ENCODE measurements at places on chromosomes 3 and 15.

- DNase-seq = no peak
Measured at GRCh38 chr3:12455740-12456139, 28.5 kb upstream of the TSEN2 start.

DNA sequence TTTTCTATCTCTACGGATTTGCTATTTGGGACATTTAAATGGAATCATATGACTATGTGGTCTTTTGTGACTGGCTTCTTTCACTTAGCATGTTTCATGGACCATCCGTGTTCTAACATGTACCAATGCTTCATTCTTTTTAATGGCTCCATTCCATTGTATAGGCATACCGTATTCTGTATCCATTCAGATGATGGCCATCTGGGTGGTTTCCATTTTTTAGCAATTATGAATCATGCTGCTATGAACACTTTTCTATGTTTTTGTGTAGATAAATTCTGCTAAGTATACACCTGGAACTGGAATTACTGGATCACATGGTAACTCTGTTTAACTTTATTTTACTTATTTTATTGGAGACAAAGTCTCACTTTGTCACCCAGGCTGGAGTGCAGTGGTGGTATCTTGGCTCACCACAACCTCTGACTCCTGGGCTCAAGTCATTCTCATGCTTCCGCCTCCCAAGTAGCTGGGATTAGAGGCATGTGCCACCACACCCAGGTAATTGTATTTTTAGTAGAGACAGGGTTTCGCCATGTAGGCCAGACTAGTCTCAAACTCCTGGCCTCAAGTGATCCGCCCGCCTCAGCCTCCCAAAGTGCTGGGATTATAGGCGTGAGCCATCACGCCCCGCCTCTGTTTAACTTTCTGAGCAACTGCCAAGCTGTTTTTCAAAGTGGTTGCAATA, 13.4 kb downstream of the UBP1 start:
- peak; percentile 13 for DNase-seq

DNA sequence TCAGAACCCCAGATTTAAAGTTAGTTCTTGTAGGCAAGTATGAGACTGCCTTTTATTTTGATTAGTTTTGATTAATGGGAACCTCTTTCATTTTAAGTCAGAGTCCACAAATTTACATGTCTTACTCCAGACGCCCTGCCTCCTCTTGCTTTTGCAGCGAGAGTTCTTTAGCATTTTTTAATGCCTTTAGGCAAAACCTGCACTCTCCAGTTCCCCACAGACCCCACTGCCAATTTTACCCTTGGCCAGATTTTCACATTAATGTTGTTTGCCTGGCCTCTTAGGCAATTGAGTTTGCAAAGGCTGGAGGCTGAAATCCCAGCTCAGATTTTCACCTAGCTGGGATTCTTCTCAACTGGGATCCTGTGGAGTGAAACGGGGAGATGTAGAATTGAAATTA, 85.8 kb downstream of the GAP43 start:
- DNase-seq = no peak

- peak; percentile 76 for DNase-seq
Measured at GRCh38 chr15:36896949-36897348, 203.4 kb downstream of the MEIS2 start.
